ENCODE measurements at places on chromosomes 12 and 14.

DNA sequence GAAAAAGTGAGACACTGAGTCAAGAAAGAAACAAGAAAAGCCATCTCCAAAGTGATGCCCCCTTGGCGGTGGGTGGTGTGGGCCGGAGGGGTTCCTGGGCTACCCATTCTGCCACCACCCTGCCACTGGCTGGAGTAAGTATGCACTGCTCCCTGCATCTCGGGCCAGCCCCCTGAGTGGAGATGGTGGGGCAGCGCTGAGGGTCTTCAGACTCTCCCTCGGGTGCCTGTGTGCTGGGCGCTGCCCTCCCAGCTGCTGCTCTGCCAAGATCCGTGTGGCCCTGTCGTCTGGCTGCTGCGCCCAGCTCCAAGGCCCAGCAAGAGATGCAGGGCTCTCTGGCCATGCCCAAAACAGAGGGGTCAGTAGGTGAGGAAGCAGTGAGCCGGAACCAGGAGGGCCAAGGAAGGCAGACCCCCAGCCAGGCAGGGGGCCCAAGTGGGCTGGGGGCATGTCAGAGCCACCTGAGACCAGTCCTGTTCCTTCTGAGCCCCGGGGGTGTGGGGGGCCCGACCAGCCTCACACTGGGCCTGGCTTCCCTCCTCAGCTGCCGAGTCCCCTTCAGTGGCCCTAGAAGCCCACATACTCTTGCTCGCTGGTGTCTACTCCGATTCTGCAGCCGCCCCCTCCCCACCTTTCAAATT lies 5.2 kb downstream of the GPR132 start:
- DNase-seq: no peak

GRCh38 chr14:97359341-97359740 lies 562.2 kb downstream of the VRK1 start:
- no peak for DNase-seq

- no peak for DNase-seq
Observed at GRCh38 chr14:21019366-21019765, 5.5 kb downstream of the NDRG2 start.

GRCh38 chr14:70188659-70189455 lies at the start of gene SLC8A3:
Gene SLC8A3 (minus strand): TSS chr14:70188951. CDS start chr14:70168422, 20,529 bp downstream.
- no peak for DNase-seq

- DNase-seq: no peak
Observed at GRCh38 chr12:89117448-89118034, 234.8 kb downstream of the DUSP6 start.

DNA sequence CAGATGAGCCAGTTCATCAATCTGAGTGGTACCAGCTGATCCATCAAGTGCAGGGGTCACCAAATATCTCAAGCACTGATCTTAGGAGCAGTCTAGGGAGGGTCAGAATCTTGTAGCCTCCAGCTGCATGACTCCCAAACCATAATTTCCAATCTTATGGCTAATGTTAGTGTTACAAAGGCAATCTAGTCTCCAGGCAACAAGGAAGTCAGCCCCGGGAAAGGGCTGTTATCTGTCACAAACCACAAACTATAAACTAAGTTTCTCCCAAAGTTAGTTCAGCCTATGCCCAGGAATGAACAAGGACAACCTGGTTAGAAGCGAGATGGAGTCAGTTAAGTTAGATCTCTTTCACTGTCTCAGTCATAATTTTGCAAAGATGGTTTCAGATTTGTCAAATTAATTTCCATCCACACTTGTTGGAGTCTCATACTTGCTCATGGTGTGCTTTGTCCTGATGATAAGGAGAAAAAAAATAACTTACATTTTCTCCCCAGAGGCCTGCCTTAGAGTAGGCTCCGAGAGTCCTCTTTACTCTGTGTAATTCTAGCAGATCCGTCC lies 3.9 kb upstream of the ABHD4 start:
- no peak for DNase-seq

DNA sequence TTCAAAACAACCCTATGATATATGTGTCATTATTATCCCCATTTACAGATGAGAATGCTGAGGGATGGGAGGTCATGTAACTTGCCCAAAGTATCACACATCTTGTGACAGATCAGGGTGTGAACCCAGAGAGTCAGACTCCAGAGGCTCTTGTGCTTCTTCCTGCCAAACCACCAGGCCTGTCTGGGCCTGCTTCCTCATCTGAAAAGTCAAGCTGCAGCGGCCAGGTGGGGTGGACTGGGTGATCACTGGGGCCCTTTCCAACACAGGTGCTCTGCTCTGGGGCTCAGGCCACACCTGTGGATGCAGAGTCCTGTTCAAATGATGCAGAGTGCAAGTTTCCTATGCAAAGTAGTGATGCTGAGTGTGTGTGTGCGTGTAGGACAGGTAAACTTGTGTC lies 26.7 kb downstream of the TSPAN11 start:
- no peak for DNase-seq

- no peak for DNase-seq
Observed at GRCh38 chr12:31272607-31273225, 53.2 kb downstream of the SINHCAF start.

- DNase-seq: no peak
Observed at GRCh38 chr14:53356361-53357150, 203.4 kb upstream of the DDHD1 start.

- DNase-seq: no peak
Observed at GRCh38 chr12:28360253-28360652, 170.0 kb downstream of the CCDC91 start.

GRCh38 chr12:101018540-101018939 lies 191.5 kb downstream of the SLC5A8 start:
- peak; percentile 97 for DNase-seq

DNA sequence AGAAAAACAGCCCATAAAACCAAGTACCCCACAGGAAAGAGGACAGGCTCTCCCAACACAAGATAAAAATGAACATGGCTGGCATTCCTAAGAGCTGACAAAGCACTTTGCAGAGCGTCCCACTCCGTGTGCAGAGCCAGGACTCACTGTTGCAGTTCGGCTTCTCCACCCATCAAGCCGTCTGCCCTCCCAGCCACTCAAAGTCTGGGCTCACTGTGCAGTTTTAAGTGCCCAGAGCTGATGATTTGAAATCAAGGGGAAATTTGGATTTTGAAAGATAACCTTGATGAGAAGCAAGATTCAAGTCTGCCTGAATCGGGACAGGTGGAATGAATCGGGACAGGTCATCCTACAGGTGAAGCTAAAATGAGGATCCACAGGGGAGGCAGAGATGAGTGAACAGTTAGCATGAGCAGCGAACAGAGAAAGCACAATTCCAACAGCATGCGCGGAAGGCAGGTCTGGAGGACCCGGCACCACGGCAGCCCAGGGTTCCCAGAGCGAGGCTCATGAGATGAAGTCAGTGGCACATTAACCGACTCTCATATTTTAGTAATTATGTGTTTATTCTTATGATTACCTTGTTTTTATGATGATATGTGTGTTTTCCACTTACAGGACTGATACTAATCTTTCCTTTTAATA lies 39.8 kb upstream of the GPR68 start:
- peak; percentile 68 for DNase-seq

GRCh38 chr12:48037267-48037915 lies 33.1 kb upstream of the COL2A1 start:
- DNase-seq: no peak

DNA sequence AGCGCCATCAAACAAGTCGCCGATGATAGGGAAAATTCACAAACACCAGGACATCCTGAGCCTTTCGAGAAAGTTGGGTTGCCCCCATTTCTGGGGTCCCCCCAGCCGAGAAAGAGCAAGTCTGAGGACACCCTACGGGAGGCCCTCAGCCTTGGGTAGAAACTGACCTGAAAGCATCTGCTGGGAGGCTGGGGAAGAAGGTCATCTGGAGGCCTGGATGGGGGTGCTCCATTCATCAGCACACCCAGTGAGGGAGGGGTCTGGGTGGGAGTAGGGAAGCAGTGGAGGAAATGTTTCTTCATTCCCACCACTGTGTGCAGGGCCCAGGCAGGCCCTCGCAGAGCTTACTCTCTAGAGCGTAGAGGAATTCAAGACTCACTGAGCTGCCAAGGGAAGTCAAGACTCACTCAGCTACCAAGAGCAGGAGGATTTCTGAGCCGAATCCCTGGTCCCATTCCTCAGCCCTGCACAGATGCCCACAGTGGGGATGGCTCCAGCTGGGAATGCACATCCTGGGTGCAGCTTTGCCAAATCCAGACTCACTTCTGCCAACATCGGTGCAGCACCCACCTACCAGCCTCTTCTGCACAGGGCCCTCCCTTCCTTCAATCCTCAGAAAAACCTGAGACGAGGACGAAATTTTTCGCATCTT lies 38.1 kb downstream of the DIO3 start:
- no peak for DNase-seq

GRCh38 chr12:112870267-112870980 lies 36.3 kb upstream of the OAS1 start:
- DNase-seq: no peak

DNA sequence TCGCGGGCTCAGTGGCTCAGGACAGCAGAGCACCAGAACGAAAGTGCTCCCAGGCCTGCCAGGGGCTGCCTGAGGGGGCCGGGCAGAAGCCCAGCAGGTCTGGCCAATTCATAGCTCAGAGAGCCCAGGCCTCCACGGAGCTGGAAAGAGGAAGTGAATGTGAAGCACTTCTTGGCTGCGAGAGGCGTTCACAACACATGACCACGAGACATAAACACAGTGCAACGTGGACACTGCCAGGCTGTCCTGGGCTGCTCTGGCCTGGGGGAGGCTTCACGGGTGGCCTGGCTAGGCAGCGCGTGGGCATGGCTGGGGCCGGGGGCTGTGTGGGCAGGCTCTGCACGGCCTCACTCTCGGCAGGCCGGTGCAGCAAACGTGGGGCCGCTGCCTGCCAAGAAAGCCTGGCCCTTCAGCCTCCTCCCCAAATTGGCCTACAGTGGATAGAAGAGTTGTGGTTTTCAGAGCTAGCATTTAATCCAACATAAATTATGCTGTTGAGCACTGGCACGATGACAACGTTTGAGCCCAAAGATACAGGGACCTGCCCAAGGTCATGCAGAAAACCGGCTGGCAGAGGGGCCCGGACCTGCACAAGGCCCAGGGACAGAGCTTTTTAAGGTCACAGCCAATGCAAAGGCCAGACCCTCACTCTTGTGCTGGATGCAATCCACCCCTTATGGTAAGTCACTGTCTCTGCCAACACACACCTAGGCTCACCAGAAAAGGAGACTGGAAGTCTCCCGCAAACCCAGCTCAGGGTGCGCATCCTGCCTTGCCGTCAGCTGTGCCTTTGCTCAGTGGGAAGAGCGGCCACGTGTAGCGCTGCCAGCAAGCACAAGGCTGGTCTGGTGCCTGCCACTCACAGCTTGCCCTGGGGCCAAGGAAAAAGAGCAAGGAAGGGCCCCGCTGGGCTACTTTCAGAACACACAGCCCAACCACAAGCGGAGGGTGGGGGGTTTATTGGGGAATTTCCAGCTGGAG lies 8.6 kb downstream of the SLC25A29 start:
- no peak for DNase-seq

GRCh38 chr12:69007101-69007854 lies 74.3 kb upstream of the CPM start:
- DNase-seq: no peak

DNA sequence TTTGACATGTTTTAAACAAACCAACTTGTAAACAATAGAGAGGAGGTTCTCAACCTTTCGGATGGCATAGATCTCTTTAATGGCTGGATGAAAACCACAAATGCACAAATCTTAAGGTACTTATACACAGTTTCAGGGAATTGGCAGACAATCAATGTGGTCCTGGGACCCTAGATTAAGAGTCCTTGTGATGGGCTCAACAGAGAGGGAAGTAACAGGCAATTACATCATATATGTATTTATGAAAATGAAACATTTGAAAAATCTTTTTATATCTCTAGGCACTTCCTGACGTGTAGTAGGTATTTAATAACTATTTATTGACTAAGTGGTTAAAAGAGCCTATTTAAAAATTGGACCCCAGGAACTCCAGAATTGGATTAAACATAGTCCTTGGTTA lies 897 bp downstream of the ACTR10 start:
- DNase-seq: no peak

DNA sequence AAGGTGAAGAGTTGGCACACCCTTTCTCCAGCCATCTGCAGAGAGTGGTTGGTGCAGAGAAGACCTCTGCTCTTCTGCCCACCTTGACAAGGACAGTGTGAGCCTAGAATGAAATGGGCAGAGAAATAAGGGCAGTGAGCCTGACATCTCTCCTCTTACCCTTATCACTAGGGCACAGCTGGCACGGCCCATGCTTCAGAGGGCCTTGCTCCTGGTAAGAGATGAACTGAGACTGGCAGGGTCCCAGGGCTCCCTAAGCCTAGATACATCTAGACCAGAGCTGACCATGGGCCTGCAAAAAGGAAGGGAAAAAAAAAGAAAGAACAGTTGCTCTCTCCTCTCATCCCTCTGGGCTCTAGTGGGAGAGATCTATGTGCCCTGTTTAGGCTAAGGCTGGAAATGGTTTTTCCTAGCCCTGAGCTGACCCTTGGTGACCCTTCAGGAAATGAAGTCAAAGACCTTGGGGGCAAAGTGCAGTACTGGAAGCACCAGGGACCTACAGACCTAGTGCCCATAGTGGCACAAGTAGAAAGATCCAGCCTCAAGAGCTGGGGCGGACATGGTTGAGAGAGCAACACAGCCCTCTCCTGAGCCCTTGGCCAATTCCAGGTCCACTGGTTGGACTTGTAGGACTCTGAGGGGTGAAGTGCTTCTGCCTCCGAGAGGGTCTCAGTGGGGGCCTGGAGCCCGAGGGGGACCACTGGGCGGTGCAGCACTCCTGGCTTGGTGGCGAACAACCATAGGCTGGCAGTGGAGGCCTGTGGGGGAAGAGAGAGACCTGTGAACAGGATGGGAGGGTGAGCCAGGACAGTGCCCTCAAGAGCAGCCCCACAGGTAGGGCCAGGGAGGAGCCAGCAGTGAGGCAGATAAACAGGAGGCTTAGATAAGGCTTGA lies 22.0 kb downstream of the PRPF40B start:
- DNase-seq: no peak

- no peak for DNase-seq
Observed at GRCh38 chr12:71892059-71892458, 46.6 kb upstream of the TPH2 start.

GRCh38 chr12:99035803-99036202 lies 390.7 kb downstream of the APAF1 start:
- DNase-seq: no peak
